ENCODE measurements at places on chromosomes 12 and 14.
A peak's percentile ranks its signal among the peaks of the same experiment; 100 is the strongest.

- DNase-seq = no peak
Measured at GRCh38 chr12:79487386-79488110, 203.2 kb downstream of the PAWR start.

DNA sequence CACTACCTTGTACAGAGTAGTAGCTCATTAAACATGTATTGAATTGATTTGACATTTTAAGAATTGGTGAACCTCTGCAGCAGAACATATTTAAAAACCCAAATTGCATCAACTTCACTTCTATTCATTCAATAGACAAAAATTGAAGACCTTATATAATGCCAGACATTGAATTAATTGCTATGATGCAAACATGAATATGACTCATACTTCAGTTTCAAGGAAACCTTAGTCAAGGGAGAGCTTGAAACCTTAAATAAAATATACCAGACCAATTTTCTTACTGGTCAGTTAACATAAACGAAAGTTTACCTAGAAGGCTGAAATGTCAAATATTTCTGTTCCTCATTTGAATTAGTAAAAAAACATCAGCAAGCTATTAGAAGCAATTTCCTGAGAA, 5.0 kb upstream of the MGAT4C start:
- no peak for DNase-seq

DNA sequence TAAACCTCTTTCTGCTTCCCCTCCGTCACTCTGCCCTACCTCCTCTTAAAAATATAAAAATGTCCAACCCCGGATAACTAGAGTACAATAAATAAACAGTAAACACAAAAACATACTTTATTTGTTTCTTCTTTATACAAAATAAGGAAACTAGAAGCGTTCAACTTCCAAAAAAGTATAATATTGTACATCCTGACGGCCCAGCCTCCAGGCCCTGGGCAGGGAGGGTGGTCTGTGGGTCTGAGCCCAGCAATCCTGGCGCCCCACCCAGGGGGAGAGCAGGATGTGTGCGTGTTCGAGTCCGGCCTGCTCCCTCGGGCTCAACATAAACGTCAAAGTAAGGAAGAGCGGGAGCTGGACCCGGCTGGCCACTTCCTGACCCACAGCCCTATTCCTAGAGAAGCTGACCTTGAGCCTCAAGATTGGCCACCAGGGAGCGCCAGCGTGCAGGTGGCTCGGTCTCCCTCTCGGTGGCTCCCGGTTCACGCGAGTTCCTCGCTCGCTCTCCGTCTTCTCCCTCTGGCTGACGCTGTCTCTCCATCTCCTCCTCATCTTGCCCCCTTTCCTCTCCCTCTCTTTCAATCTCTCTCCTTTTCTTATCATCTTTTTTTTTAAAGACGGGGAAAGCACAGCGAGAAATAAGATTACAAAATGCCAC, 9.4 kb downstream of the LHX5 start:
- DNase-seq = peak; percentile 88

DNA sequence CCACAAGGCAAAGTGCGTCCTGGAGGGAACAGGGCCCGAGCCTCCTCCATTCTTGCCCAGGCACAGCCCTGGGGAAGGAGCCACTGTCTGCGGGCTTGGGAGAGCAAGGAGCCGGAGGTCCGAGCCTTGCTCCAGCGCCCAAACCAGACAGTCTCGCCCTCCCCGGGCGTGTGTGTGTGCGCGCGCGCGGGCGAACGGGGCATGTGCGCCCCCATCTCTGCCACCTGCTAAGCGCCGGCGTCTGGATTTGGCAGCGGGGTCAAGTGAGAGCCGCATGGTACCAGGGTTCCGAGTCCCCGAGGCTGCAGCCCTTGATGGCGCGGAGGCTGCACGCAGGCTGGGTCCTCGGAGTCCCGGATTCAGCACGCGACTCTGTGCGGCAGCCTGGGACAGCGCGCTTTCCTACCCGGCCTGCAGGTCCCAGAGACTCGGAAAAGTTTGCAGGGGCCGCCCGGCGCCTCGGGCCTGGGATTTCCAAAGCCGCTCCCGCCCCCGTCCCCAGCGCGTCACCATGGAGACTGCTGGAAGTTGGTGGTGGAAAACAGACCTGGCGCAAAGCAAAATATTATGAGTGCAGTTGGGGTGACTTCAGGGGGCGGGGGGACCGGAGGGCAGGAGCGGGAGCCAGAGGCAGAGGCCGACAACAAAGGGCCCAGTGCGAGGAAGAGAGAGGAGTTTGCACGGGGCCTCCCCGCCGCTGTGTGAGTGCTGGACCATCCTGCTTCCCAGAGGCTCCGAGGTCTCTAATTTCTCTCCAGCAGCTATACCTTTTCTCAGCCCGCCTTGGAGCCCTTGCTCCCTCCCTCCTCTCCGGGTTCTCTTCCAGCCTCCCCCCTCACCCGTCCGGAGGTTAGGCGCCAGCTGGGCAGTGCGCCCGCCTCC, 4.2 kb downstream of the RFX4 start:
- no peak for DNase-seq

- DNase-seq = no peak
Measured at GRCh38 chr12:112117685-112118084, 7.7 kb upstream of the TRAFD1 start.

GRCh38 chr14:74257941-74258763, 18.9 kb downstream of the VSX2 start:
- no peak for DNase-seq
